DMS 273 treated with DMSO at 0.1 percent for 48 hours (cell line): ENCODE measurements at places on chromosomes 1 and 21.

GRCh38 chr1:31577515-31578192, 1.3 kb downstream of the TINAGL1 start:
- no peak for DNase-seq

DNA sequence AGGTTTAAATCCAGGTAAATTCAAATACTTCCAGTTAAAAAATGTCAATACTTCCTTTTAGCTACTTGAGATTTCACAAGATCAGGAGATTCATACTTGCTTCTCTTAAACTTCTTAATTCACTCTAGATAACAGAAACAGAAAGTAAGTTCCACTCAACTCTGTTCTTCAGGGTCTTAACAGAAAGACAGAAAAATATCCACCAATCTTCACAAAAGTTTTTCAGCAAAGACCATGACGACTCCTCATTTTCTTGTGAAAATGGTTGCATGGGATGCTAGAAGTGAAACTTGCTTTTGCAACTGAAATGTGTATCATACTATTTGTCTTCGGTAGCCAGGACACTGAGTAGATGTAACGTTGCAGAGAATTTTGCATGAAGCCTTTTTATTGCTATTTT, 12.3 kb upstream of the LRRC8C start:
- no peak for DNase-seq

DNA sequence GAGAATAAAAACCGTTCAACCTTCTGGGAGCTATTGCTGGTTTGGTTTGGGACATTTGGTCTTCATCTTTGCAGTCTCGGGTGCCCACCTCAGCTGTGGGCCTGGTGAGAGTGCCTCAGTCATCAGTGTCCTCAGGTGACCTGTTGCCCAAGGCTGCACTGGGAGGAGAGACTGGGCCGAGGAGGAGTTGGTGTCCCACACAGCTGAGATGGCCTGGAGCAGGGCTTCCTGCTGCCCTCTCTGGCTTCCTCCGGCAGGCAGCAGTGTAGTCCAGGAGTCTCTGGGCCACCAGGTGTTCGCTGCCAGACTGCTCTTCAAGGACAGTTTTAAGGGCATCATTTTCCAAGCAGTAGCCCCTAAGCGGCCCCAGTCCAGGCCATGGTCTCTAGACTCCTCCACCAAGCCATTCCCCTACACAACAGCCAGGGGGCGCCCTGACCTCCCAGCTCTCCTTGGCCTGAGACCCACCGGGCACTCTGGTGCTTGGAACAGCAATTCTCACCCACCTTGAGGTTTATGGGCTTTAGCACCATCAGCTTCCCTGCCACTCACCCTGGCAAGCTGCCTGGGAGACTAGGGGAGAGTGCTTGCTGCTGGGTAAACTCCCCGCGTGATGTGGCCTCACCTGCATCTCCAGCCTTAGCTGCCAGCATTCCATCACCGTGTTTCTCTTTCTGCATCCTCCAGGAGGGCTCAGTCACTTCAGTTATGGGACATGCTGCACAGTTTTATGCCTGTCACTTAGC, 9.1 kb upstream of the SYTL1 start:
- DNase-seq, result no peak

GRCh38 chr1:100941098-100941527, 45.2 kb downstream of the SLC30A7 start:
- DNase-seq, result no peak

- DNase-seq, result no peak
Observed at GRCh38 chr1:4894566-4894965, 240.2 kb downstream of the AJAP1 start.

- no peak for DNase-seq
Observed at GRCh38 chr1:247008406-247008799, 546 bp upstream of the ZNF695 start.

- DNase-seq, result no peak
Observed at GRCh38 chr1:153509729-153510354, 25.9 kb downstream of the S100A6 start.
